ENCODE measurements at places on chromosomes 1 and 21.

GRCh38 chr1:40401473-40402201, 28.1 kb downstream of the SMAP2 start:
- DNase-seq: no peak

DNA sequence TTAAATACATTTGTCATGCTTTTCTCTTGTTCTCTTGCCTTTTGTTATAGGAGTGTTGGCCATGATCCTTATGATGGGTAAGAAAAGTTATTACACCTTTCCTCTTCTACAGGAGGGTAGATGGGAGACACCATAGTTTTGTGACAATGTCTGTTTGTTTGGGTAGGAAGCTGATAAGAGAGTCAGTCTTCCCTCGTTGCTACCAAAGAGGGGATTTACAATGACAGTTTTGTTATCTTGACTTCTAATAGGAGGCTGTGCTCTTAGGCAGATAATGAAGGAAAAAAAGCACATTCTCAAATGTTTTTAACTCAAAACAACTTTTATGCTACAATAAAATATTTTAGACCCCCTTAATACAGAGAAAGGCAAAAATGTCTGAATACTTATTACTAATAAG, 48.0 kb upstream of the WLS start:
- DNase-seq: no peak

GRCh38 chr1:108570128-108570527, 10.2 kb downstream of the EEIG2 start:
- DNase-seq: peak; percentile 68

DNA sequence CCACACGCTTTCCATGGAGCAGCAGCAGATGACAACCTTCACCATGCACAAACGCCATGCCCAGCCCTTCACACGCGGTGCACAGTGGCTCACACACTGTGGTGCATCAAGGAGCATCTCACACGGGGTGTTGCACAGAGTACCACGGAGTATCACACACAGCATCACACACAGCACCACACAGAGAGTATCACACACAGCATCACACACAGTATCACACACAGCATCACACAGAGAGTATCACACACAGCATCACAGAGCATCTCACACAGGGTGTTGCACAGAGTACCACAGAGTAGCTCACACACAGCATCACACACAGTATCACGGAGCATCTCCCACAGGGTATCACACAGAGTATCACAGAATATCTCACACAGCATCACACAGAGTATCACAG, 122.2 kb upstream of the RAB4A start:
- no peak for DNase-seq

- no peak for DNase-seq
These were observed 136.8 kb upstream of the IGSF21 start for GRCh38 chr1:17970757-17971156.

DNA sequence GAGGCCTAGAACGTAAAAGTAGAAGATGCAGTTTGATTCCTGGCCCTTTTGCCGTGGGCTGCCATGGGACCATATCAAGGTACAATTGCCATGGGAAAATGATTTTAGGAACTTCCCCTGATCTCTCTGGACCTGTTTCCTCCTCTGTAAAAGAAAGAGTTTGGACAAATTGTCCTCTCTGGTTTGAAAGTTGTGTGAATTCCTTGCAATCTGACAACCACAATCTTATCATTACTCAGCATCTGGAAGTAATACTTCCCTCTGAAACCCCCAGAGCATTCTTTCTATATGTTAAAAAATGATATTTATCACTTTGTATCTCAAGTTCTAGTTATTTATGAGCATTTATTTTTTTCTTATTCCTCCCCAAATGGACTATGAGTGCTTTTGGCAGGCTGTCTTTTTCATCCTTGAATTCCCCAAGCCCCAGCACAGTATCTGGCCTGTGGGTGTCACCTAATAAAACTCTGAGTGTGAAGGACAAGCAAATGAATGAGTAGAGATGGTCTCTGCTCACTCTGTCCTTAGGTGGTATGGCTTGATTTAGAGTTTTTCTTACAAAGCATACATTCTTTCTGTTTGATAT, 181.1 kb downstream of the DYRK1A start:
- DNase-seq: no peak

- no peak for DNase-seq
These were observed 39.7 kb upstream of the JUN start for GRCh38 chr1:58823481-58824010.

DNA sequence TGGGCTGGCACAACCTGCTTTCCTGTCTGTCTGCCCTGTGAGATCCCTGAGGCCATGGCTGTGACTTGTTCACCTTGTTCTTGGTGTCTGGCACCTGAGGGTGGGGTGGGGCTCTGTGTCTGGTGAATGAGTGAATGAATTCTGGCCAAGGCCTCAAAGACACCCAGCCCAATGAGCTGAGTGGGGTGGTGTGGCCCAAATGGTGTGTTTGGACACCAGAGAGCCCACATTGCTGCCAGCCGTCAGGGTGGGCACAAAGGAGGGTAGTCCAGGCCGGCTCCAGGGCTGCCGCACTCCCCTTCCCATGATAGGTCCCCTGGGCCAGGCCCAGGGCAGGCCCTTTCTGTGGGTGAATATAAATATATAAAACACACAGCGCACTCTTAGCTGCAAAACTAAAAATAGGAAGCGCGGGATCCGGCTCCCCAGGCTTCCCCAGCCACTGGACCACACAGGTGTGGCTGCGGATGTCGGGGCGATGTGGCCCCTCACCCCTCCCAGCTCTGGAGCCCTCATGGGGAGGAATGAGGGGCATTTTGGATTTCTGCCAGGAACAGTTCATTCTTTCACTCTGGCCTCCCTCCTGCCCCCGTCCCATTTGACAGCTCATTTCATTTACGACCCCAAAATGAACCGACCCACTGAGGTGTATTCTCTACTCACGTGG, 33.3 kb downstream of the RUNX3 start:
- no peak for DNase-seq

GRCh38 chr1:92957030-92957734, 4.1 kb downstream of the DIPK1A start:
- no peak for DNase-seq

DNA sequence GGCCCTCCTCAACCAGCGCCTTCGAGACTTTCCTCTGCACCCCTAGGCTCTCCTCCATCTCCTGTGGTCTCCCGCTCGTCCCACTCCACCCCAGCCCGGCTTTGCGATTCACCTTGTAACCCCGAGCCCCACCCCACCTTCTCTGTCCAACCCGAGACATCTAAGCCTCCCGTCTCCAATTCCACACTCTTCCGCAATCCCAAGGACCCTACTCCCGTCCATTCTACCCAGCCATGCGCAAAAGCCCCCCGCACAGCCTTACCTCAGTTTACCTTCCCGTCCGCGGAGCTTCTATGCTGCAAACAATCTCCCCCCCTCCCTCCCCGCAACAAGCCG, 174 bp downstream of the SH3BP5L start:
- DNase-seq: no peak

DNA sequence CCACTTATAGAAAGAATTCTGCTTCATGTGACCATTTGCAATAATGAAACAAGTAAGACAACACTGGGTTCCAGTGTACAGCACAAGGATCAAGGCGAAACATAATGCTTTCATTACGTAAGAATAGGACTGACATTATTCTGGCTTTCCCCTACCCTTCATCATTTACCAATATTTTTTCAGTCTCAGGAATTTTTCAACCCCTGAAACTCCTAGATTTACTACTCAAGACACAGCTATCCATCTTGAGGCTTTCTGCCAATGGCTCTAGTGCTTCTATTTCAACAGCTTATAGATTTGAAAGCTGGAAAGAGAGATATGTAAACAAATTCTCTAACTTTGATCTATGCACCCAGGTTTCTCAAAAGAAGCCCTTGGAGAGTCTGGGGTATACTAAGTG, 48.4 kb downstream of the WLS start:
- no peak for DNase-seq

- DNase-seq: no peak
These were observed 9.2 kb downstream of the CLDN8 start for GRCh38 chr21:30206551-30207251.

GRCh38 chr1:199489594-199489993, 537.9 kb upstream of the NR5A2 start:
- no peak for DNase-seq

DNA sequence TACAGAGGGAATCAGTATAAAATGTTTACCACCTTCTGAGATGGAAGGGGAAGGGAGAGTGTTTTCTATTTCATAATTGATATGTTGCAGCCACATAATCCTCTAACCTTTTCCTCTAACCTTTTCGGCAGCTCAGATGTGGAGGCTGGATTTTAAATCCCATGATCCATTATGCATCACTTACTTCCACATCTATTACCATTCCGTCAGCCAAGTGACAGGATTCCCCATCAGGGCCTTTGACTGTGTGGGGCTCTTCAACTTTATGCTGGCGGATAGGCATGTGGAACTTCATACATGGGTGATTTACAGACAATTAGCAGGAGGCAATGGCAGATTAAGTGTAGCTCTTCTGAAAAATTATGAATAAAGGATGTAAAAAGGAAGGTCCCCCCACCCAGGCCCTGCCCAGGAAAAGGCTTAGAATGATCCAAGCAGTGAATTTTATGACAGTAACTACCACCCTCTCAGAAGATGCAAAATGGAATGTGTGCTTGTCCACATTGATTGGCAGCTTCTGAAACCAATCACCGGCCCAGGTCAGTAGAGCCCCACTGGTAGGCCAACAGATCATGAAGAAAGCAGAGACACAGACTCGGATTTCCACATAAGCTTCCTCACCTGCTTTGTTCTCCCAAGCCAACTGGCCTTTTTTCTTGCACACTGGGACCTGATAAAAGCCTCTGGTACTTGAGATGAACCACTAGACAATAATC, 147.0 kb downstream of the ST6GALNAC5 start:
- no peak for DNase-seq

DNA sequence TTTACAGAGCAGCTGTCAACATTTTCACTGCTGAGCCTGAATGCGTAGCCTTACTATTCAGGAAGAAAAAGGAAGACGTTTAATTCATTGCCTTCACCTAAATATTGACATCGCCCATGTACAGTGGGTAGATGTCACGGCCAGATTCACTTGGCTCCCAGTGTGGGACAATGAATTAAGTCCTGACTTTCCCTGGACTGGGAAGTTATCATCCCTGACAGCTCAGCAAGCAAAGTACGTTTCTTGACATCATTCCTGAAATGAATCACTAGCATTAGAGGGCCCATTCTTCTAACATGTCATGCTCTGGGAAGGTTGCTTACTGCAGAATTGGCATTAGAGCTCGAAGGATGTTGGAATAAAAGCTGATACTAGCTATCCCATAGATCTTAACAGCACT, 37.8 kb downstream of the LRRC53 start:
- DNase-seq: no peak

DNA sequence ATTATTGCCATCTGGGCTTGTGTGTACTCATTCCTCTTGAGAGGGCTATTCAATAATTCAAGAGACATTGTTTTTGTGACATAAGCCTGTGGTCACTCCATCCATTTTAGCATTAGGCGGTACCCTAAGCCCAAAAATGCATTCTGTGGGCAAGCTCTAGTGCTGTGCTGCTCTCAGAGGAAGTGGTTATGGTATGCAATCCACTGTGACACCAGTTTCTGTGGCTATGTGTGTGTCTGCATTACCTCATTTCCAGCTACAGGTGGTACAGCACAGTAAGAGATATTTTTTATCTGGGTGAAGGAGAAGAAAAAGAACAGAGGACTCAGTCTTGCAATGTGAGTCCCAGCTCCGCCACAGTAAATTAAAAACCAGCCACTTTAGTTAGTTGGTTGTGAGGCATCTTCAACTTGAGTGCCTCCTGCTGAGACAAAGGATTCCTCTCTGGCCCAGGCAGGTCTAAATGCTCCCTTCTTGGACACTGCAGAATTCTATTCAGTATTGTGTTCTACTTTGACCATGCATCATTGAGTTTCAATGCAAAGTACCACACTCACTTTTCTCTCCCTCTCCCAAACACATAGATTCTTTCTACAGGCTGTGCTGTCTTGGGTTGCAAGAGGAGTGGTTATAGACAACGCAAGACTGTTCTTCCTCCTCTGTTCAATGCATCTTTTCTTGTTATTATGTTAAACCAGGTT, 777.8 kb upstream of the BRINP3 start:
- no peak for DNase-seq

GRCh38 chr1:164261691-164262240, 297.2 kb upstream of the PBX1 start:
- no peak for DNase-seq

- DNase-seq: no peak
These were observed 31.2 kb downstream of the PRPF38A start for GRCh38 chr1:52435650-52436049.

DNA sequence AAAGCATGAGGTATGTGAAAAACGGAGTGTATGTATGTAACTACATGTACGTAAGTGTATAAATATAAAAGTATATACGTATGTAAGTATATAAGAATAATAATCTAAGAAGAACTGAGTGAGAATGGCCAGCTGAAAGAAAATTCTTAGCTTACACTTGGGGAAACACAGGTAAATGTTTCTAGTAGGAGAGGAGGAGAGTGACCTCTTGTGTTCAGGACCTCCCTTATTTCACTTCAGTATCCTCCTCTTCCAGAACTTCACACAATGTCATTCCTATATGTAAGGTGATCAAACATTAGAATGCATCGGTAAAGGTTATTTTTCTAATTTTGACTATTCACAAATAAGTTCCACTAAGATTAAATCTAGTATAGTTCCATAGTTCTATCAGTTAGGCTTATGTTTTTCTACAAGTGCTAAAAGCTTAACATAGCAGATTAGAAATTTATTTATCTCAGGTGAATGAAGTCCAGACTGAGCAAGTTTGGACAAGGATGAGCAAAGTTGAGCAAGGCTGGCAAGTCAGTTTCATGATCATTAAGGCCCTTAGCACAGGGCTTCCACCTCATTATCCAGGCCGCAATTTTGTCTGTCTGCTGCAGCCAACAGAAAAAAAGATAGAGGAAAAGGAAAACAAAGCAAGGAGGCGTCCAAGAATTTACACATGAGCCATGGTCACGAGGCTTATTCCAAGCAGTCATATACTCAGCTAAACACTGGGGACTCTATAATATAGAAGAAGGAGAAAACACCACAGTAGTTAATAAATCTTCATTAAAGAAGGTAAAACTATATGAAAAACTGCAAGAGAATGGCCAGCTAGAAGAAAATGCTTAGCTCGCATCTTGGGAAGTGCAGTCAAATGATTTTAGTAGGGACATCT, 7.1 kb upstream of the MROH9 start:
- DNase-seq: no peak

GRCh38 chr1:203799971-203800370, 4.5 kb downstream of the ZBED6 start:
- DNase-seq: no peak

- DNase-seq: no peak
These were observed 45.4 kb downstream of the GRHL3 start for GRCh38 chr1:24364605-24364974.

- DNase-seq: no peak
These were observed 6.7 kb downstream of the HLX start for GRCh38 chr1:220885971-220886370.

DNA sequence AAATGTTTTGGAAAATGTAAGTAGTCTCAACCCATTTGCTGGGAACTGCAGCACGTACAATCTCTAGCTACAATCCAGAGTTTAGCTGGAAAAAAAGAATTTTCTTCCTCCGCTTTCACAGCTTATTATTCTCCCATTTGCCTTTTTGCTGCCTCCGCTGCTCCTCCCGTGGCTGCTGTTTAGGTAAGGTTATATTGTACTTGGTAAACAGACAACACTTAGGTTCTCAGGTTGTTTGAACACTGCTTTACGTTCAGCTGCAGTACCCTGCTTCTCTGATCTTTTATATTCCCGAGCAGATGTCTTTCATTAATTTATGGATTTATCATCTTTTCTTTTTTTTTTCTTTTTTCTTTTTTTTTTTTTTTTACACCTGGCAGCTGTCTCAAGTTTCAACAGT, 14.3 kb downstream of the PROX1 start:
- no peak for DNase-seq

Measured in pons (tissue), 1 donor.